NCI-H526 (cell line): ENCODE measurements at places on chromosomes 12 and 14.

DNA sequence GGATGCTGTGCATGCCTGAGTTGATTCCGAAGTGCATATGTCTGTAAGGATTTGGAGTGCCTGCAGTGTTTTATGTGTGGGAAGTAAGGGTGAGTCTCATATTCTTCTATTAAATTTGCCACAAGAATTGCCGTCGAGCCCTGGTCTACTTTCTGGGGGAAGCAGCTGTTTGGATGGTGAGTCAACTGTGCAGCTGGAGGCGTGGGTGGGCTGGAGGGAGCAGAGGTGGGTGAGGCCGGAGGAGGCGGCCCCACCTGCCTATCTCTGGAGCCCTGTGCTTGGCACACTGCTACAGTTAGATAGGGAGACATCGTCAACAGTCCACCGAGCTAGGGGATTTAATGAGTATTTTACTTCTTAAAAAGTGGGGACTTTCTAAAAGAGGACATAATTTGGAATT is 9.7 kb downstream of the GLRX5 start:
- DNase-seq: no peak

DNA sequence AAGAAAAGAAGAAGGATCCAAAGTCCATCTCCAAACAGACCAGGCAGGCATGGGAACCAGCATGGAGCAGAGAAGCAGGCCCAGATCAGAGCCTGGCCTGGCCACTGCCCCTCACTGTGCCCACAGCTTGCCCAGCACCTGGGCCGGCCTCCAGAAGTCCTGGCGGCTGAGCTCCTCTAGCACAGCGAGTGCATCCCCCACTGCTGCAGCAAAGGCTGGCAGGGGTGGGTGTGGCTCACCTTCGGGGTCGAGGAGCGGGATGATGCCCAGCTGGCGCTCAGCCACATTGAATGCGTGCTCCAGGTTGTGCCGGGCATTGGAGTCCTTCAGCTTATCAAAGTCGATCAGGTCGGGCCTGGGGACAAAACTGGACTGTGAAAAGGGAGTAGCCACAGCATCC is 78.7 kb downstream of the SPTB start:
- no peak for DNase-seq

DNA sequence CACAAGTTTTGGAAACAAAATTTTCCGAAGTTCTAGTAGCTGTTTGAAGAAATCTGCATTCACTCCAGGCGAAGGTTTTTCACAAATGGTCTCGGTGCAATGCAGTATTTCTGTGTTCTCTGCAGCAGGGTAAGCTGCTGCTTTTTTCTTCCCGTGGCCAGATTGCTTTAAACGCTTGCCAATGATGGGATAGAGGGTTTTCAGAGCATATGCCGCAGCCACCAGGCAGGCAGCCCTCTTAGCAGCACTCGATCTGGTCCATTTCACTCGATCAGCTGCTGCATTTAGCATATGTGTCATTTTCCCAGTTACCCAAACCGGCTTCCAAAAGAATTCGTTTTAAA is 315 bp downstream of the ABCD2 start:
- DNase-seq: no peak

DNA sequence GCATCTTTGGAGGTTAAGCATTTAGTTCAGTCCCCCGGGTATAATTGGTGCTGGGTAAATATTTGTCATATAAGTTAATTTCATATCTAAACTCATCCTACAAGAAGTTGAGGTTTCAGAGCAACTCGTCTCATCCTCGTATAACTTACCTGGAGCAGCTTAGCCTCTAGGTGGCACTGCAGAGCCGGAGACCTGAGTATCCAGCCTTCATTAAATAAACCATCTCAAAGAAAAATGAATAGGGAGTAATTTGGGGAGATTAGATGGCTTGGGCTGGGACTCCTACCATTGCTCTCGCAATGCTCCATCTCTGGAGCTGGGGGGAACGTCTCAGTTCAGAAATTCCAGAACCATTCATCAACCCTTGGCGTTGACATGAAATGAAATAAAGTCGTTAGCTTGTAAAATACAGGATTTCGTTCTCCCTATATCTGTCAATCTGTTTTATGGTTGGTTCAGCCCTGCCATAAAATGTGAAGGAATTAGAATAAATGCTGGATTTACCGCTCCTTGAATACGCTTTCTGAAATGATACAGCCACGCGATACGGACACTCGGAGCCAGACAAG is 122.9 kb upstream of the TMEM132D start:
- DNase-seq: peak; percentile 22

- DNase-seq: no peak
Measured at GRCh38 chr12:1870086-1870485, 48.4 kb downstream of the CACNA2D4 start.

- no peak for DNase-seq
Measured at GRCh38 chr14:63996625-63997220, 143.9 kb downstream of the SYNE2 start.

- DNase-seq: no peak
Measured at GRCh38 chr12:19925841-19926240, 442.5 kb upstream of the PDE3A start.

- DNase-seq: no peak
Measured at GRCh38 chr14:23763394-23763793, 127.2 kb downstream of the DHRS2 start.

GRCh38 chr14:65600742-65601141 is 188.2 kb downstream of the FUT8 start:
- no peak for DNase-seq

DNA sequence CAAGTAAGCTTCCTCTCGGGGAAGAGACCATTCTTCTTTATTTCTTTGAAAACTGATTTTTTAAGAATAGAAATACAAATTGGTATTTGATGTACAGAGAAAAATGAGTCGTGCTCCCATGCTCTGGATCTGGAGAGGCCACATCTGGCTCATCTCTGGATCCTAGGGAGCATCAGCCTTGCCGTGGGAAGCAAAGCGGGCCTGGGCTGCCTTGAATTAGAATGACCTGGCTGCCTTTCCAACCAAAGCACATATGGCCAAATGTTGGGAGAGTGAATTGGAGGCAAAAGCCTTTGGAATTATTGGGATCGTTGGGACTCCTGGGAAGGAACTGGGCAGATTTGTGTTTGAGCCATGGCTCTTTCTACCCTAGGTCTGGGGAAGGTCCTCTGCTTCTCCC is 80.0 kb downstream of the SLC25A47 start:
- DNase-seq: no peak
